ENCODE measurements at places on chromosomes 4 and X.

- no peak for DNase-seq
Observed at GRCh38 chr4:52752936-52753335, 1.7 kb upstream of the ERVMER34-1 start.

- no peak for DNase-seq
Observed at GRCh38 chr4:73127839-73128453, 58.4 kb upstream of the COX18 start.

DNA sequence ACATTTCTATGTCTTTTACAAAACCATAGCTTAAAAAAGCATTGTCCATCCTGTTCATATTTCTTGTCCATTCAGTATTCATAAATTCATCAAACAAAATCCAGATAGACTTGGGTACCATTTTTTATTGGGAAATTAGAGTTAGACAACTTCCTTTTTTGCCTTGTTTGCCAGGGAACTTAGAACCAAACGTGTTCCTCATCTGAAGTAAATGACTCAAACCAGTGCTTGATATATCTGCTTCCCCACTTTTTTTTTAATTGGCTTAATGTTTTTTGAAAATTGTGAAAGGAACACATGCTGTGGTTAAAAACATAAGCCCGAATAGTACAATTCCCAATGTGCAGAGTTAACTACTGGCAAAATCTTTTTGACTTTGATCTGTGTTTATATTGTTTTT lies 44.2 kb downstream of the DLG3 start:
- no peak for DNase-seq

- DNase-seq, result no peak
Observed at GRCh38 chr4:52840531-52841370, 21.4 kb upstream of the RASL11B start.

- DNase-seq, result no peak
Observed at GRCh38 chr4:188168726-188169373, 29.6 kb downstream of the TRIML1 start.

DNA sequence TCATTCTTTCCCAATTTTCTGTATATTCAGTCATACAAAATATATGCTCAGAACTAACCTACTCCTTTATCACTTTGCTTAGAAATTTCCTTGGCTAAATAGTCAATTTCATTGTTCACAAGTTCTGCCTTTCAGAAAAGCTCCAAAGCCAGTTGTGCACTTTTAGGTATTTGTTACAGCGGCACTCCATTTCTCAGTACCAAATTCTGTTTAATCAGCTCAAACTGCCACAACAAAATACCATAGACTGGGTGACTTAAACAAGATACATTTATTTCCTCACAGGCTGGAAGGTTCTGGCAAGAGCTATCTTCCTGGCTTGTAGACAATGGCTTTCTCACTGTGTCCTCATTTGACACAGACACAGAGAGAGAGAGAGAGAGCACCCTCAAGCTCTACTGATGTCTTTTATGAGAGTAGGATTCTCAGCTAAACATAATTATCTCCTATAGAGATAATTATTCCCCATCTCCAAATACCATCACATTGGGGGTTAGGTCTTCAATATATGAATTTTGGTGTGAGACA lies 188.8 kb upstream of the FSTL5 start:
- DNase-seq, result no peak

DNA sequence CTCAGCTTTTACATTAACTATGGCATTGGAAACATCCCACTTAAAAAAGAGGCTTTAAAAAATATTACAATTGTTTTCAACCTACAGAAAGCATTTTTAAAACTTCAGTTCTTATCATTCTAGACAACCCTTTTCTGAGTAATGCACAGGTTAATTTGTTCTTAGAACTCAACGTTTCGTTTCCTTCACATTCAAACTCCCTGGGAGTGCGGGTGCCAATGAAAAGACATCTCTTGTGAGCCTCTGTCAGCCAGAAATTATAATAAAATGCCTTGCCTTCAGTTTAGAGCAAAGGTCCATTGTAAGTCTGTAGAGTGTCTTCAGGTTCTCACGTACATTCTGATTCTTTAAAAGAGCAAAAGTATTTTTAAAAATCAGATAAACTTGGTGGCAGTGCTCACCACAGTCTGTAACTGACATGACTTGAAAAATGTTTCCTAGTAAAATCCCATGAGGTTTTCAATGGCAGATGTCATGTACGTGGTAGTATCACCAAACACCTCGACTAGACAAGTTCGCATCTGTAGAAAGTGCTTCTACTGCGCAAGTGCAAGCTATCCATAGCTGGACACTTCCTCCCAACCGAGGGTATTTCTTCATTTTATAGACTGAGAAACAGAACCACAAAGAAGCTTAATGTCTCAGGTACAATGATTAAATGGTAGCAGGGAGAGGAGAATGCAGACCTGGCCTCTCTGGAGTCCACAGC lies 65.8 kb downstream of the HAUS3 start:
- no peak for DNase-seq

DNA sequence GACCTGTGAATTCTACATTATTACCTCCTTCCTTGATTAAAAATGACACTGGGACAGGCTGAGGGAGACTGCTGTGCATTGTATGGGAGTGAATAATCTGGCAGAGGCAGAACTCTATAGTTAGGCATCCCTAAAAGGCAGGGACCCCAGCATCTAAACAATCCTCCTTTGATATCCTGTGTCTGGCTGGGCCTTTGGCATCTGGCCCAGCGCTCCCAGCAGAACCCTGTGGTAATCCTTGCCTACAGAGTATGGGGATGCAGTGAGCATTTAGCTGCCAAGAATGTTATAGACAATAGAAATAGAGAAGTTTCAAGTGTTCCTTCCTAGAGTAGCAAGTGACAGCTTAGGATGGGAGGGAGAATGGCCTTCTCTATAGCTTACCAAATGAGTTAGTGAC lies 38.5 kb downstream of the ZCCHC12 start:
- DNase-seq, result peak; percentile 60

GRCh38 chr4:107906458-107907100 lies 24.8 kb upstream of the CYP2U1 start:
- DNase-seq, result no peak

GRCh38 chrX:102745857-102746584 lies 25.5 kb downstream of the GPRASP3 start:
- DNase-seq, result peak; percentile 54

Measured in spinal cord (tissue), 10 donors.